ENCODE measurements at places on chromosomes 11 and 22.

GRCh38 chr11:114077482-114078305, 18.2 kb downstream of the ZBTB16 start:
- DNase-seq, result no peak

DNA sequence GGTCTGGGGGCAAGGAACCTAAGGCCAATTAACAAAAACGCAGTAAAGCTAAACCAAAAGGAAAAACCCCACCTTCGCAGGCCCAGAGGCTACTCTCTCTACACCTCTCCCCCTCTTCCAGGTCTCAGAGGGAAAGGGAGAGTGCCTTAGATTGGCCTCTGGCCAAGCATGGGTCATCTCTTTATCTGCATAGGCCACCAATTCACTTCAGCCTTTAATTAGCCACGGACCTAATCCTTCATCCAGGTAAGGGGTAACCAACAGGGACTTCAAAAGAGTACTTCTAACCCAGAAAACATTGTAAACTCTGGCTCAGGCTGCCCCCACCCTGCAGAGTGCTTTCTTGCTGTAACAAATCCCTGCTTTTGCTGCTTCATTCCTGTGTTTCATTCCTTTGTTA, 9.4 kb downstream of the VSTM5 start:
- DNase-seq, result no peak

- no peak for DNase-seq
These were observed 42.4 kb downstream of the KCNJ4 start for GRCh38 chr22:38412435-38413084.

- DNase-seq, result no peak
These were observed 46.1 kb upstream of the PRDM11 start for GRCh38 chr11:45100339-45100738.

DNA sequence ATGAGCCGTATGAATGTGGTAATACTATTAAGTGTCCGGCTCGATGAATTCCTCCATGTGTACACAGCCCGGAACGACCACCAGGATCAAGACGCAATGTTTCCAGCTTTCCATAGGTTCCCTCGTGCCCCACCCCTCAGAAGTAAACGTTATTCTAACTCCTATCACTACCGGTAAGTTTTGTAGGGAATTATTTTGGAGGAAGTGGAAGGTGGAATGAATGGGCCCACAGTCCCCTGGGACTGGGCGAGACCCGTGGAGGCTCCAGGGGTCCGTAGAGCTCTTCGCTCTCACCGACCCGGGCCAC, 720 bp upstream of the FAR1 start:
- no peak for DNase-seq

DNA sequence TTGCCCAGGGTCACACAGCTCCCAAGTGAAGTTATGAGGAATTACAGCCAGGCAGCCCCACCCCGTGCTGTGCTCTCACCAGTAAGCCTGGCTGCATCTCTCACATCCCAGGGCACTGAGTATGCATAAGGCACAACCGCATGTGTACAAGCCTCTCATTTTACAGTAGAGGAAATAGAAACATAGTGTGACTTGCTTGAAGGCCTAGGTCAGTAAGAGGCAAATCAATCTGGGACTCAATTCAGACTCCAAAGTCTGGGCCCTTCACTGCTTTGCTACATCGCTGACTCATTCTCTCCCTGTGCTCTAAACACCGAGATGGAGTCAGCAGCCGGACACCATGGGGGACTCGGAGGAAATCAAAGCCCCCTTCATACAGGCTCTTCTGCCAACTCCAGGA, 7.9 kb downstream of the ABTB2 start:
- no peak for DNase-seq

- no peak for DNase-seq
These were observed 575 bp downstream of the DUSP18 start for GRCh38 chr22:30667107-30667493.

DNA sequence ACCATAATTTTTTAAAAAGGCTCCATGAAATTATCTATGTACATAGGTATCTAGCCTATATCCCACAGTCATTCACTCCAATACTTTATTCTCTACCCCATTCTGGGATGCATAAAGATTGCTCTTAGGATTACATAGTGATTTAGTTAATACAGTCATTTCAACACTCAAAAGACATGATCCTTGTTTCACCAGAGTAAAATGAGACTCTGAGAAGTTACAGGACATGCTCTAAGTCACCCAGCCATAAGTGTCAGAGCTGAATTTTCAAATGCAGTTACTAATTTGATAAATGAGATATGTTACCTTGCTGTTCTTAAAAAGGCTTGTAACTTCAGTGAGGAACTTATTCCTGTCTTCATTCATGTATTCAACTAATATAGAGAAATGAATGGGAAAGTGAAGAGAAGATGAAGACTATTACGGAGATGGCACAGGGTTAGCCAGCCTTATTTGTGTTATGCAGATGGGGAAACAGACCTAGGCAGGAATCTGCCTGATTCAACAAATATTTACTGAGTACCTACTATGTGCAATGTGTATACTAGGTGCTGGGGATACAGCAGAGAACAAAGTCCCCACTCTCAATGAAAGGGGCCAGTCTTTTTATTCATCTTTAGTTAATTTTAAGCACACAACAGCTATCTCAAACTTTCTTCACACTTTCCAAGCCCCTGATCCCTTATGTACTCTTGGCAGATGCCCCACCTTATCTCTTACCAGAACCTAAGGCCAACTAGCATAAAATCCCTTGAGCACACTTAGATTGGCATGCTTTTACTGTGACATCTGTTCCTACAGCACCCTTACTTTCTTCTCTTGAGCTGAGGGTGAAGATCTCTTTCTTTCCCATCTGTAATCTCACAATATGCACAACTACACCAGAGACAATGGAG, 21.6 kb downstream of the MAPK1 start:
- no peak for DNase-seq

GRCh38 chr11:97263183-97263858, 873.5 kb downstream of the JRKL start:
- no peak for DNase-seq

GRCh38 chr22:36771356-36772063, 4.4 kb downstream of the IFT27 start:
- no peak for DNase-seq

DNA sequence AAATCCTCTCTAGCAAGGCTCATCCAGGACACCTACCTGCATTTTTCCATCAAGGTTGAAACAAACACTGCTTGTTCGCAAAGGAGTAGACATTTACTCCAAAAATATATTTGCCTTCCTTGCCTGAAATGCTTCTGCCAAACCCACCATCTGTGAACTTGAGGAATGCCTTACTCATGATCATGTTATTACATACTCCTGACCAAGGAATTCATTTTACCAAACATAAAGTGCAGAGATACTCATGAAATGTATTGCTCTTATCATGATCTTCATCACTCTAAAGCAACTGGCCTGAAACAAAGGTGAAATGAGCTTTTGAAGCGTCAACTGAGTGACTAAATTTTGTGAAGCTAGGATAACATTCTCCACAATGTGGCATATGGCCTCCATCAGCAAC, 243.1 kb upstream of the CCDC179 start:
- no peak for DNase-seq

- no peak for DNase-seq
These were observed 99.9 kb upstream of the AMOTL1 start for GRCh38 chr11:94668212-94668793.

DNA sequence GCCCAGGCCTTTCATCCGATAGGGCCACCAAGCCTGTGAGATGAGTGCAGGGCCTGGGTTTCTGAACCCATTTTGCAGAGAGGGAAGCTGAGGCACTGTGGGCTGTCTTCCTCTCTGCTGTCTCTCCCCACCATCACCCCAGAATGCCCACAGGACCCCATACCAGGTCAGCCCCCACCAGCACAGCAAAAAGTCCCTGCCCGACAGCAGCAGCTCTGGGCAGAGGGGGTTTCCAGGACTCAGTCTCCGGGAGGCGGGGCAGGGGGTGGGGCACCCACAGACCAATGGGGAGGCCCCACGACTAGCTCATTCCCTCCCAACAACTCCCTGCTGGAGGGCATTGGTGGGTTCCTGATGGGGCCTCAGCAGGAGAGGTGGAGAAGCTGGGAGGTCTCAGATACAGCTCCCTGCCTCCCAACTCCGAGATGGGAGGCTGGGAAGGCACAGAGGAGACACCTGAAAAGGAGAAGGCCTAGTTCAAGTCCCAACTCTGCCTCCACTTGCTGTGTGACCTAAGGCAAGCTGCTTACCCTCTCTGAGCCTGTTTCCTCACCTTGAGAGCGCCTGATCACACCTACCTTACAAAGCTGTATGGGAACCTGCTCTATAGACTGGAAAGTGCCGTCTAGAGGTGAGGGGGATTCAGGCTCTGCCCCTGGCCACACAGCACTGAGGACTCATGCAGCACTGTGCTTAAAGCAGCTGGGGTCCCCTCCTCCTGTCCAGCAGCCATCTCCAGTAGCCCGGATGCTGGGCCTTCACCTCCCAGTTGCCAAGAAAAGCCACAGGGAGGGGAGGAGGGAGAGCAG, 3.5 kb downstream of the CBX7 start:
- no peak for DNase-seq

DNA sequence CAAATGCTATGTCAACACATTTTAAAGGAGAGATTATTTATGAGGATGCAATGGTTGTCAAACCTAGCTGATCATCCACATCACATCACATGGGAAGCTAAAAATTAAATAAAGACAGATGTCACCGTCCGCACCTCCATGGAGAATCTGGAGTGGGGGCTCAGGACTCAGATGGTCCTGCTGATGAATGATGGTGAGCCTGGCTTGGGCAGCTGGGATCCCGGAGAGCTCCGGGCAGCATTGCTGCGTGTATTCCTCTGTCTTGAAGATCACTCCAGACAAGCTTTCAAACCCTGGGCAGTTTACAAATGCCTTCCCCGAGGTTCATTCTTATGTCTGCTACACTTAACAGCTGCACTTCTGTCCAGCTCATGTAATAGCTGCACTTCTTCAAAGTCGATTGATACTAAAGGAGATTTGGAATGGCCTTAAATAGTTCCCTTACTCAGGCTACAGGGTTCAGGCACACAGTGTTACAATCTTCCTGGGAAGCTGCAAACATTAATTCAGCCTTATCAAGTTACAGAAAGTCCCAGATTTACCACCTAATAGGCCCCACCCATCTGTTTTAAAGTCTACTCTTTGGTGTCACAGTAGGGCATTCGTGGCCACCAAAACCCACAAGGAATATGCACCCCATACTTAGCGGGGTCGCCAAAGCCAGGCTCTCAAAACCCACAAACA, 34.7 kb upstream of the CSNK2A3 start:
- DNase-seq, result no peak

GRCh38 chr11:107009190-107009589, 9.1 kb downstream of the GUCY1A2 start:
- no peak for DNase-seq

DNA sequence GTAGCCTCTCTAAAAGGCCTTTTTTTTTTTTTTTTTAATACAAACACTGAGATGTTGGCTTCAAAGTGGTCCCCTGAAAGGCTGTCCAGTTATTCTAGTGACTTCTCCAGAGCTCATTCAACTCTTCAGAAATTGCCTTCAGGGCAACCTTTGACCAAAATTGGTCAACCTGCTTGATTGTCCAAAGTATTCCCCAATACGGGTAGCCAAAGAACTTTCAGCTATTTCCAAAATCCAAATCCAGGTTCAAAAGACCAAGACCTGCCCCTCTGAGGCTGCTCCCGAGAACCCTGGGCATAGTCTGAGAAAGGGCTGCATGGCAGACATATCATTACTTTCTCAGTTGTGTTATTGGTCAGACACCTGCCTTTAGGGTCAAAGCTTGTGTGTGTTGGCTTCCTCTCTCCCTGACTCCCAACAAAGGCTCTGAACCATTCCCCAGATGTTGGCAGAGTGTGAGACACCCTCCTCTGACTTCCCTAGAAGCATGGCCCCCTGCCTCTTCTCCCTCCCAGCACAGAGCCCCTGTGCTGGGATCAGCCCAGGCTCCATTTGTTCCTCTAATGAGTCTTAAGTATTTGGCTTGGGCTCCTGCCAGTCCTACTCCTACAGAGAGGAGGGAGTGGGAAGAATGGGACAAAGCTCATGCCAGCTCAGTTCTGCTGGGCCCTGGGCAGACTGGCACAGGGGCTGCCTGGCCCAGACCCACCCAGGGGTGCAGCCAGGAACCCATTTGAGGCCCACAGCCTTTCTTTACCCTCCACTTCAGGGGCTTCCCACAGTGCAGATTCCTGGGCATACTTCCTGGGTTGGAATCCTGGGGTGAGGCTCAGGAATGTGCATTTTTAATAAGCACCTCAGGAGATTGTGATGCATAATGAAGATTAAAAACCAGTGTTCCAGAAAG, 30.3 kb downstream of the TNKS1BP1 start:
- no peak for DNase-seq

DNA sequence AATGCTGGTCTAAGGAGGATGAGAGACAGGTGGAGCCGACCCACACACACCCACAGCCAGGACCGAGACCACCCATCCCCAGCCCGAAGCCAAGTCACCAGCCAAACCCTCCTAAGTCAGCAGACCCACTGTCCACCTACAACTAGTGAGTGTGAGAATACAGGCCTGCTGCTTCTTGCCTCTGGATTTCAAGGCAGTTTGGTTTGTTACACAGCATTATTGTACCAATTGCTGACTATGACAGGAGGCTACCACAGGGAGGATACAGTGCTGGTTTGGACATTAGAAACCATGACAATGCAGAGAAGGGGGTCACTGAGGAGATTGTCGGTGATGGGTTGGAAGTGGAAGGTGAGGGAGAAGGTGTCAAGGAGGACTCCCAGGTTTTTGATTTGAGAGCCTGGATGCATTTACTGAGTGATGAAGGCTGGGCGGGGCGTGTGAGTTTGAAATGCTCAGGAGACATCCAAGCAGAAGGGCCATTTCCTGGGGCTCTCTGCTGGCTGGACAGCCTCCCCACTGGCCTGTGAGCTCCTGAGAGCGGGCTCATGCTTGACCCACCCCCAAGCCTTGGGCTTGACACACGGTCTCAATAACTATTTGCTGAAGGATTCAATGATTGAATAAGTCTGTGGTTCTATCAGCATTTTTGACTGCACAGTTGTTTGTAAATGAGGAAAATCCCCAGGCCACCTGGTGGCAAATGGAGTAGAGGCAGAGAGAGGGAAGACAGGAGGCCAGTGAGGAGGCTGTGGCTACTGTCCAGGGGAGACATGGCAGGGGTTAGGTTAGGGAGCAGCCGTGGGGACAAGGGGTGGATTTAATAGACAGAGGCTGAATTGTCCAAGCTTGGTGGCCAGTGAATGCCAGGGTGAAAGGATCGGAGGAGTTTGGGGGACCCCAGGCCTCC, 9.4 kb upstream of the SSTR3 start:
- no peak for DNase-seq

All from Panc1 (cell line).